ENCODE measurements at places on chromosomes 1 and 21. TPM values are rescaled to one million over a fixed set of nuclear protein-coding genes. Genes with fewer than 3 reads are reported as not detected.

The C1orf50 gene
- total RNA-seq, result 10.4 TPM

- no peak for DNase-seq
These were observed 7.1 kb downstream of the SSBP3 start for GRCh38 chr1:54398963-54399528.

The USP33 gene
- 29.0 TPM for total RNA-seq

The TFF2 gene
- not detected for total RNA-seq

- DNase-seq, result peak; percentile 56
These were observed 7.7 kb upstream of the LMNA start for GRCh38 chr1:156106624-156107488.

GRCh38 chr1:225688345-225688744 lies 35.4 kb upstream of the ENAH start:
- DNase-seq, result no peak

- no peak for DNase-seq
These were observed 407.2 kb downstream of the HLX start for GRCh38 chr1:221286399-221286798.

GRCh38 chr1:149963358-149963757 lies 26.7 kb upstream of the MTMR11 start:
- no peak for DNase-seq

The PRR9 gene
- total RNA-seq, result not detected

The DCDC2B gene
- not detected for total RNA-seq

DNA sequence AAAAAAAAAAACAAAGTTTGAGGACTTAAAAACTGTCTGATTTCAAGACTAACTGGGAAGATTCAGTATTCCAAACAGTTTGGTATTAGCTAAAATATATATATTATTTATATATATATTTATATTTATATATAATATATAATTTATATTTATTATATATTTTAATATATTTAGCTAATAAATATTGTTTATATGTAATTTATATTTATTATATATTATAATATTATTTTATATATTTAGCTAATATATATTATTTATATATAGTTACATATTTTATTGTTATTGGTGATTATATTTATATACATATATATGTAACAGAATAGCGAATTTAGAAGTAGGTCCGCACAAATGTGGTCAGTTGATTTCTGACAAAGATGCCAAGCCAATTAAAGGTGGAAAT lies 480.2 kb upstream of the C1orf87 start:
- DNase-seq, result no peak

- DNase-seq, result no peak
These were observed 6.1 kb upstream of the PSMA5 start for GRCh38 chr1:109432336-109432735.

- DNase-seq, result no peak
These were observed 26.1 kb downstream of the ARMH1 start for GRCh38 chr1:44700573-44700972.

GRCh38 chr1:161913482-161914140 lies 110.1 kb downstream of the OLFML2B start:
- no peak for DNase-seq

GRCh38 chr1:179251675-179252074 lies 22.2 kb upstream of the ABL2 start:
- DNase-seq, result no peak

The NR0B2 gene
- 5.3 TPM for total RNA-seq

GRCh38 chr1:13749543-13750341 lies 49.8 kb downstream of the PRDM2 start:
- peak; percentile 77 for DNase-seq

The RPE65 gene
- total RNA-seq, result not detected

DNA sequence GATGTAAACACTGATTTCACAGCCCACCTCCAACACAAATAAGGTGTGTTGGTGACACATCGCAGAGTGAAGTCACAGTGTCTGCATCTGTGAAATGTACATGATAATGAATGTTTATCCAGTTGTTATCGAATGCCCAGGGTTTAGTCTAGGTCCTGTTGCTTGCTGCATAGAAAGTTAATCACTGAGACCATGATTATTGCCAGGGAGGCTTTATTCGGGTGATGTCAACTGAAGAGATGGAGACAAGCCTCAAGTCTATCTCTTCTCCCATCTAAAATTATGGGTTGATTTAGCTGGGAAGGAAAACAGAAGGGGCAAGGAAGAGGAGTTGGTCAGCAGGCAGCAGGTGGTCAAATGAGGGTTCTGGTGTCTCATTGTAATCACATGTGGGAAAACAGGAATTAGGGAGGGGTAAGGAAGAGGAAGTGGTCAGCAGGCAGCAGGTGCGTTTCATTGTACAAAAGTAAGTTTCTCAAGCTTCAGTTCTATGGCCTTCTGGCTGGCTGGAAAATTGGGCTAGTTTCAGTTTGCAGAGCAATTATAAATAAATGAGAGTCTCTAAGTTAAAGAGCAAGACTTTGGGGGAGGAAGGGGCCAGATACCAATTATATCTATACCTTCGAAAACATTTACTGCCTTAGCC lies 146.3 kb upstream of the DNAH14 start:
- DNase-seq, result no peak

- DNase-seq, result no peak
These were observed 15.0 kb downstream of the ZNF124 start for GRCh38 chr1:247156787-247157232.

DNA sequence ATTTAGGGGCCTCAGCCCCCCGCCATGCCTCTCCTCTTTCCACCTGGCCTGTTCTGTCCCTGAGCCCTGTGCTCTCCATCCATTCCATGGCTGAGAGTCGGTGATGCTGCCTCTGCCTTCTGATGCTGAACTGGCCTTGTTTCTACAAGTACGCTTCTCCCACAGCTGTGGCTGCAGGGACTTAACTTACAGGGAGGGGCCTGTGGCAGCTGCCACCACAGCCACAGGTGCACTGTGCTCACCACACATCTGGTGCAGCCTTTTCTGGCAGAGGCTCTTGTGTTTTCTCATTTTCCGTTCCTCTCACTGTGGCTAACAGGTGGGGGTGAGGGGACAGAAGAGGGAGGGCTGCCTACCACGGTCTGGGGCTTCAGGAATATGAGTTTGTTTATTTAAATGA lies 4.2 kb downstream of the FMO1 start:
- DNase-seq, result no peak

DNA sequence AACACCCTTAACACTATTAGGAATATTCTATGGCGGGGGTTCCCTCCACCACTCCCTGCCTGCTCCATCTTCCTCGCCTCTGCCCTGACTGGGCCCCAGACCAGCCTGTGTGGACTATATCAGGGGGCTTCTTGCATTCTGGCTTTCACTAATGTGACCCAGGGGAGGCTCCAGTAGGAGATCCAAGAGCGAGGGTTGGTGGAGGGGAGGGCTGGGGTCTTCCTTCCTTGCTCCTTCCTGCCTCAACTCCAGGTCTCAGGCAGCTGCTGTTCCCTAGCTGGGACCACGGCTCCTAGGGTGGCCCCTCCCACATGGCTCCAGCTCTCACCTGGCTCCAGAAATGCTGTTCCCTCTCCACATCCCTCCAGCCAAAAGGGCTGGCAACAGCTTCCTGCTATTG lies 257.4 kb downstream of the MATN1 start:
- no peak for DNase-seq

DNA sequence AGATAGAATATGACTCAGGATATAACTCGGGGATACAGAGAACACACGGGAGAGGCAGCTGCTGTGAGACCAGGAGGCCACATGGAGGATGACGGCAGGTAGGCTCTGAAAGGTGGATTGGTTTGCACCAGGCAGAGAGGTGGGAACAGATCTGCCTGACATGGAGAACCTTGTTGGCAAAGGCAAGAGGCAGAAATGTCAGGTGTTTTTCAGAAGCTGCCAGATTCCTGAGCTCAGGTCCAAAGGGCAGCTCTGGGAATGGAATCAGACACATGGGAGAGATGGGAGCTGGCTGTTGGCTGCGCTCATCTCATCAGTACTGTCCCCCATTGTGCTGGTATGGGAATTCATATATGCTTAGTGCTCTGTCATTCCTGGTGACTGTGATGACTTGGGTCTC lies 19.2 kb downstream of the SYT6 start:
- DNase-seq, result no peak

DNA sequence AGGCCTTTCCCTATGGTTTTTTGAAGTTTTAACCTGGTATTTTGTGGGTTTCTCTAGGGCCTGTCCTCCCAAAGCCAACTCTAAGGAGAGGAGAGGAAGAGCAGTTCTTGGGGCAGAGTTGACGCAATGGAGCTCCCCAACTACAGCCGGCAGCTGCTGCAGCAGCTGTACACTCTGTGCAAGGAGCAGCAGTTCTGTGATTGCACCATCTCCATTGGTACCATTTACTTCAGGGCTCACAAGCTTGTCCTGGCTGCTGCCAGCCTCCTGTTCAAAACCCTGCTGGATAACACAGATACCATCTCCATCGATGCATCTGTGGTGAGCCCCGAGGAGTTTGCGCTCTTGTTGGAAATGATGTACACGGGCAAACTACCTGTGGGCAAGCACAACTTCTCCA lies 38.2 kb downstream of the ZBTB40 start:
- DNase-seq, result no peak

The SLAMF9 gene
- not detected for total RNA-seq

- DNase-seq, result peak; percentile 83
These were observed 48.0 kb upstream of the SLC19A1 start for GRCh38 chr21:45590246-45590725.

- DNase-seq, result peak; percentile 40
These were observed 41.0 kb upstream of the HAO2 start for GRCh38 chr1:119327450-119328155.

DNA sequence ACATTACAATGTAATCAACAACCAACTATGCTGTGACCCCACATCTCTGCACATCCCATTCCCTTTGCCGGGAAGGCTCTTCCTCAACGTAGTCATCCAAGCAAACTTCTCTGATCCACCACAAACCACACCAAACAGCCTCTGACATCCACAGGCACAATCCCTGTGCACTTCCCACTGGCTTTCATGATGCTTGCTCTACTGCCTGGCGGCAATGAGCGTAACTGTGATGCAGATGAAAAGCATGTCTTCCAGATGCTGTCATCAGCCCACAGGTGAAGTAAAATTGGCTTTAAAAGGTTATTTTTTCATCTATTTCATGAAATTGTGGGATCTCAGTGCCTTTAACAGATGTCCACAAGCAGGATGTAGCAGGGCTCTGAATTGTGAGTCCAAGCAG lies 635.2 kb downstream of the SMYD3 start:
- no peak for DNase-seq

DNA sequence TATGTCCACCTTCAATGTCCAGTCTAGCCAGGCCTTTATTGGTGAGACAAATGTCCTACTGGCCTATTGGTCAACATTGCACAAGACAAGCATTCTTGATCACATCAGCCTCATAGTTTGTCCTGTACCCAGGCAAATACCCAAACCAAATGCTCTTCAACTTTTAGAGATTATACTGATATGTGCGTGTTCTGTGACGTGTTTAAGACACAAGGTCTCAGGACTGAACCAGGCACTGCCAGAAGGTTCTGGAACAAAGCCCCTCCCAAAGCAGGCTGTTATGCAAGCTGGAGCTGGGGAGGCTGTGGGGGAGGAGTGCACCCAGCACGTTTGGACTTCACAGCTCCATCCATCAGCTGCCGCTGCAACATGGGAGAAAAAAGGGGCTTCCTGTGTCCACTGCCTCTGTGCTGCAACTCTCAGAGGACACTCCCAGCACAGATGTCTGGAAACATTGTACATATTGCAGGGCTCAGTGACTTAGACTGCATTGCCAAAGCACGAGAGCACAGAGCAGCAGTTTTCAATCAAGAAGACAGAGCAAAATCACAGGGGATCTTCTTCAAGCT lies 45.9 kb downstream of the NID1 start:
- DNase-seq, result peak; percentile 88

GRCh38 chr21:25507522-25507921 lies 99.8 kb downstream of the MRPL39 start:
- DNase-seq, result no peak

DNA sequence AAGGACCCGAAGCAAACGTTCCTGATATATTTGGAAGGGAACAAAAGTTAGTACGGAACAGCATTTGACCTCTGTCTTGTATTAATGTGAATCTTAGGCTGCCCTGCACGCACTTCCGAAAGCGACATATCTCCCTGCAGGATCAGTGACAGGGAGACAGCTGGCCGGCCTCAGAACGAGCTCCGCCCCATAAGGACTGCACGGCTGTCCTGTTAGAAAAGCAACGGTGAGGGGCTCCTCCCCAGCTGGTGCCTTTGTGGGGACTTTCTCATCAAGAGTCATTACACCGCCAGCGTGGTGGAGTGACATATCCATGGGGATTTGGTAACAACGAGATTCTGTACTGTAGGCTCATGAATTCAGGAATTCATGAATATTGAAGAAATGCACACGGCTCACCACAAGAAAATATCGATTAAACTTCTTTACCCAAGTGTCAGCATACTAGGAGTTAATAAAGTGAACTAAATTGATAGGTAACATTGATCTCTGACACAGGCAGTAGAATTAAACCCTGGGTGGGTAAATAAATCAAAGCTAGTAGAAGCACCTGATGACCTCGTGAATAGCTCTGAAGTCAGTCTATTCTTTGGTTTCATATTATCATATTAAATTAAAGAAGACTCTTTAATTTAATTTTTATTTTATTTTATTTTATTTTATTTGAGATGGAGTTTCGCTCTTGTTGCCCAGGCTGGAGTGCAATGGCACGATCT lies 8.1 kb upstream of the GREM2 start:
- no peak for DNase-seq

The OR2AK2 gene
- not detected for total RNA-seq

GRCh38 chr1:31476891-31477846 lies 64.2 kb downstream of the SERINC2 start:
- DNase-seq, result no peak

GRCh38 chr1:32933742-32934322 lies 30.8 kb downstream of the RNF19B start:
- no peak for DNase-seq

Measured in left ventricle myocardium superior (tissue), 1 donor.